Activated naive CD4-positive, alpha-beta T cell treated with Interleukin-2 at 50 U/mL for 16 hours (primary cell): ENCODE measurements at places on chromosomes 16 and 17.

- no peak for DNase-seq
Observed at GRCh38 chr17:31568539-31568938, 177.1 kb downstream of the RAB11FIP4 start.

DNA sequence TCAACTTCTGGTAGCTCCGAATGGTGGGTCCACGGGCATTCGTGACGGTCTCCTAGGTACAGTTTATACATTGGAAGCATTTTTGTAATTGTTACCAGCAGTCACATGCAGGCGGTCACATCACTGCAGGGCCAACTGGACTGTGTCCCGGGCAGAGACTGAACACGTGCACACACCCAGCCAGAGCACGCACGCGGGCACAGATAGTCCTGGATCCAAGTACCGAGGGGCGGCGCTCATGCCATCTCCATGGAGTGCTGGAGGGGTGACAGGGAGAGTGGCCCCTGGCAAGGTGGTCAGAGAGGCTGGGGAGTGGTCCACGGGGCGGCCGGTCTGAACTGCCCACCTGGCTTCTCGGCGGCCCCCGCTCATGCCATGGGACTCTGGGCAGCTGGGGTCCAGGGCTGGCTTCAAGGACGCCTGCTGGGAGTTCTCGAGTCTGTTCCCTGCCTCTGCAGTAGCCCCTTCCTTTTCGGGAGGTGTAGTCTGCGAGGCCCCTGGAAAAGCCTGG, 34.2 kb downstream of the BAIAP2 start:
- no peak for DNase-seq

DNA sequence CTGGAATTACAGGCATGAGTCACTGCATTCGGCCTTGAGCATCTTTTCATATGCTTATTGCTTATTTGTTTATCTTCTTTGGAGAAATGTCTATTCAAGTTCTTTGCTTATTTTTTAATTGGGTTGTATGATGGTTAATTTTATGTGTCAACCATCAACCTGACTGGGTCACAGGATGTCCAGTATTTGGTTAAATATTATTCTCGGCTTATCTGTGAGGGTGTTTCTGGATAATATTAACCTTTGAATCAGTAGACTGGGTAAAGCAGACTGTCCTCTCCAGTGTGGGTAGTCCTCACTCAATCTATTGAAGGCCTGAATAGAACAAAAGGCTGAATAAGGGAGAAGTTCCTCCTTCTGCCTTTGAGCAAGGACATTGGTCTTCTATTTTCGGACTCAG, 142.0 kb downstream of the SSH2 start:
- DNase-seq: no peak

DNA sequence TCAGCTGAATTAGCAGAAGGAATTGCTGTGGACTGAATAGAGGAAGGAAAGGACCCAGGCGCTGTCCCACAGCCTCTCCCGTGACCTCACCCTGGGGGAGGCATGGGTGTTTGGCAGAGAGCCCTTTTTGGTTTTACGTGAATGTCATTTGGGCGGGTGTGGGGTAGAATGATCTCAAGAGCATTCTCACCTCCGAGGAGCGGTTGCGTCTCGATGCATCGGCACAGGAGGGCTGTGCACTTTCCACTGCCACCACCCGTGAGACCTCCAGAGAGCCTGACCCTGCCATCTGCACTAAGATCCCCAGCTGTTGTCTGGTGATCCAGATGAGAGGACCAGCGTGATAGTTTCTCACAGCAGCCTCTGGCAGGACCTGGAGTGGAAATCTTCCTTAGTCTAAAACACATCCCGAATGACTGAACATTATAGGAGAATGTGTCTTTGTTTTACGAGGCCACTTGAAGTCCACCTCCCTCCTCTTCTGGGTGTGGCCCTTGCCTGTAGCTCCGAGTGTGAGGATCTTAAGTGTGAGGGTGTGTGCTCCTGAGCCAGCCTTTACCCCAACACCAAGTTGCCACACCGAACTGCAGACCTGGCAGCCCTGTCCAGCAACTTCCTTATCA, 29.3 kb downstream of the FOXK2 start:
- DNase-seq: no peak

DNA sequence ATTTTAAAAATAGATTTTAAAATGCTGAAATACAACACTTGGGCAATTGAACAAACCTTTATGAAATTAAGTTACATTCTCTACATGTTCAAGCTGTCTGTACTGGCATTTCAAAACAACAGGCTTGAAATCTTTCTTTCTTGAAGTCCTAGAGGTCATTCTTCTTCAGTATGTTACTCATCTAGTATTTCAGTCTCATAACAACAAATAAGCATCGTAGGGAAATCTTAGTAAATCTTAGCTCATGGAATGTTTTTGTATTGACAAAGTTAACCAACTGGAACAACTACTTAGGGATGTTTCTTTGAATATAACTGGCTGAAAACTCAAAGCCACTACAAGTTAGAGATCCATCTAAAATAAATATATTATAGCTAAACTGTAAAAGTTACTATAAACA, 96.6 kb downstream of the KIF2B start:
- DNase-seq: no peak

- no peak for DNase-seq
Observed at GRCh38 chr17:67635681-67636080, 82.1 kb upstream of the NOL11 start.

GRCh38 chr17:29585080-29585751, 4.2 kb downstream of the GIT1 start:
- peak; percentile 34 for DNase-seq

DNA sequence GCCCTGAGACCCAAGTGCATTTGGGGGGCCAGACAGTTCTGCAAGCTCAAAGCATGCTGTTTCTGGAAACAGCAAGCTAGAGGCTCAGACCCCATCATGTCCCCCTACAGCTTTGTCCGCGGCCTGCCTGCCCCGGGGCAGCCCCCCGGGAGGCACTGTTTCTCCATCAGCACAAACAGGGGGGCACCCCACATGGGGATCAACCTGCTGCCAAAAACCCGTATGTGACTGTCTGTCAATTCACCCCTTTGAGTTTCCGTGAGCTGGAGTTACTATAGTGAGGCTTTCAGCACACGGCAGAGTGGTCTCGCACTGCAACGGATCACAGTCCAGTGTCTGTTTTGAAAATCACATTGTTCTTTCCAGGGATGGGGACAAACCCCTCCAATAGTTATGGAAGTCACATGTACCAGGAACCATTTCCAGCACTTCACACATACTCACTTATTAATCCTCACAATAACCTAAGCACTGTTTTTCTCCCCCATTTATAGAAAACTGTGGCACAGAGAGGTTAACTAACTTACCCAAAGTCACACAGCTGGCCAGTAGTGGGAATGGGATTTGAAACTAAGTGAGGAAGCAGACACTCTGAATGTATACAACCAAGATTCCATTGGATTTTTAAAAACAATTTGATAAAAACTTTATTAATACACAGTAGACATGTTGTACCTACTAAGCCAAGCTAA, 269.0 kb downstream of the C16orf95 start:
- no peak for DNase-seq

GRCh38 chr17:58421711-58422110, 4.4 kb upstream of the RNF43 start:
- no peak for DNase-seq

- DNase-seq: no peak
Observed at GRCh38 chr17:5592382-5592781, 8.1 kb upstream of the NLRP1 start.

DNA sequence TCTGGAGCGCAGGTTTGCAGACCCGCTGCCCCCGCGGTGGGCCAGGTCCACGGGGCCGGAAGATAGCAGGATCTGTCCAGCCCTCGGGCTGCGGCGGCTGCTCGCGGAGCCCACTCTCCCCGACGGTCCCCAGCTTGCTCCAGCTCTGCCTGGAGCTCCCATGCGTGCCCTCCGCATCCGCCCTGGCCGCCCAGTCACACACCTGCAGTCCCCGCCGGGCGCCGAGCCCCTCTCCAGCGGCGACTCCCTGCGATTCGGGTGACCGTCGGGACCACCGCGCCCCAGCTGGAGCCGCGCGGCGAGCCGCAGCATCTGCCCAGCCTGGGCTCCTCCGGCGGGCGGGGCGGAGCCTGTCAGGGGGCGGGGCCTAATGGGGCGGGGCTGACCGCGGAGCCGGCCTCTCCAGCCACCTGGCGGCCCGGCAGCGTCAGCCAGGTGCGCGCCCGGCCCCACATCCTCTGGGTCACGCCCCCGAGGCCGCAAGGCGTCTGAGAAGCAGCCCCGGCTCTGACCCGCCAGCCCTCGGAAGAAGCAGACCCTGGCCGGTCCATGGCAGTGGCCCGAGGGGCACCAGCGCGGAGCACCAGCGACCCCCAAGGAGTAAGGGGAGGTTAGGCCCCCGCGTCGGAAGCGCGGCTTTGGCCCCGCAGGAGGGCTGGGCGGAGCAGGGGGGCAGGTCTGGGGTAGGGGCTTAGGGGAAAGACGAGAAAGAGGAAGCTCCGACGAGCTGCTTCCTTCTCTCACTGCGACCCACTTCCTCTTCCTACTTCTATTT, at the start of gene PIK3R5:
Gene PIK3R5 (minus strand): TSS at position 314 of the 775 bp plus-strand sequence. CDS start 54,213 bp downstream, outside the sequence.
- DNase-seq: peak; percentile 79

- no peak for DNase-seq
Observed at GRCh38 chr16:27999687-28000086, 63.8 kb downstream of the GSG1L start.

GRCh38 chr16:20784204-20784603, 20.4 kb downstream of the ACSM3 start:
- DNase-seq: no peak

DNA sequence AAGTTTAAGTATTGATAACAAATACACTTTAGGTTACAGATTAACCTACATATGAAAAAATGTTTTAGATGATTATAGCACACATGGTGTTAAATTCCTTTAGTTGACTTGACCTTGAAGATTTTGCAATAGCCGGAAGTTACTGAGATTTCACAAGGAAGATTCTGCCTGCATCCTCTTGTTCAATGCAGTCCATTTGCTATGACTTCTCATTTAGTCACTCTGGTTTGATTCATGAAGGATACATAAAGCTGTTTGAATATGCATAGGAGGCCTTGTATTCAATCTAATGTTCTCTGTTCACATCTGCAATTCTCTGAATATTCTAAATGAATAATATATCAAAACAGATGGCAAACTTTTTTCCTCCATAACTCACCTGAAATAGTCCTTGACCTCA, 870.2 kb upstream of the GOT2 start:
- DNase-seq: no peak

- DNase-seq: no peak
Observed at GRCh38 chr16:25553711-25554436, 137.9 kb upstream of the HS3ST4 start.
